ENCODE measurements at places on chromosomes 3 and 15.

DNA sequence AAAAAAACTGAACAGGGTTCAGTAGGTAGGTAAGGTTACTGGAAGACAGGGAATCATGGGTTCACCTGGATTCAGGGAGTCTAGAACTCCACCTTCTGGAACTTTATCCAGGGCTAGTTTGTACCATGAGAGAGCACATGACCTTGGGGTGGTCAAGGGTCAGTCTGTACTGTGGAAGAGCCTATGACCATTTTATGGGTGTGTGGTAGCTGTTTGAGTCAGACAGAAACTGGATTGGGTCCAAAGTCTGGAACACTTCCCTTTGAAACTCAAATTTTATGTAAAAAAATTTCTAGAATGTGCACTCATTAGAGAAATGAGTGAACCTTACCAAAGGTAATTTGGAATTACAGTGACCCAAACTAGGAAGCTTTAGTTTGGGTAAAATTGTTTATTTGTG lies 486.0 kb upstream of the AGTR1 start:
- peak; percentile 16 for DNase-seq

- no peak for DNase-seq
These were observed 4.1 kb upstream of the GCSAM start for GRCh38 chr3:112136959-112137693.

DNA sequence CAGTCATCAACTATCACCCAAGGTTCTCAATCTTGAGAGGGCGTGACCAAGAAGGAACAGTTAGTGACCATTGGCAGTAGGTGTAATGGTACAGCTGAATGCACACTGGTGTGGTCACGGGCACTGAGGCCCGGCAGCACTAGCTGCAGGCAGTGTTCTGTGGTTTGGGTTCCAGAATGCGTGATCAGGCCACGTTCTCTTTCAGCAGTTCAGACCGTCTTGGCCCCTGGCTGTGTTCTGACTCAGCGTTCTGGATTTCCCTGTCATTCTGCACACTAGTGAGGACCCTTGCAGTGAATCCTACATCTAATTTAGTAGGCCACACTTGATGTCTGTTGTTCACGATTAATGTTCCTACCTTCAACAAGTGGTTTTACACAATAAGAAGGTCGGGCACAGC lies 220.5 kb upstream of the SLCO3A1 start:
- no peak for DNase-seq

- no peak for DNase-seq
These were observed 55.1 kb upstream of the SPRED1 start for GRCh38 chr15:38197553-38197952.

DNA sequence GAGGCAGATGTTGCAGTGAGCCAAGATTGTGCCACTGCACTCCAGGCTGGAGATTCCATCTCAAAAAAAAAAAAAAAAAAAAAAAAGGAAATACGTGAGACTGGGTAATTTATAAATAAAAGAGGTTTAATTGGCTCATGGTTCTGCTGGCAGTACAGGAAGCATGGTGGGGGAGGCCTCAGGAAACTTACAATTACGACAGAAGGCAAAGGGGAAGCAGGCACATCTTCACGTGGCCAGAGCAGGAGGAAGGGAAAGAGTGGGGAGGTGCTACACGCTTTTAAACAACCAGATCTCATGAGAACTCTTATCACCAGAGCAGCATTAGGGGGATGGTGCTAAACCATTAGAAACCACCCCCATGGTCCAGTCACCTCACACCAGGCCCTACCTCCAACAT lies 138.2 kb upstream of the IL12A start:
- DNase-seq = no peak

DNA sequence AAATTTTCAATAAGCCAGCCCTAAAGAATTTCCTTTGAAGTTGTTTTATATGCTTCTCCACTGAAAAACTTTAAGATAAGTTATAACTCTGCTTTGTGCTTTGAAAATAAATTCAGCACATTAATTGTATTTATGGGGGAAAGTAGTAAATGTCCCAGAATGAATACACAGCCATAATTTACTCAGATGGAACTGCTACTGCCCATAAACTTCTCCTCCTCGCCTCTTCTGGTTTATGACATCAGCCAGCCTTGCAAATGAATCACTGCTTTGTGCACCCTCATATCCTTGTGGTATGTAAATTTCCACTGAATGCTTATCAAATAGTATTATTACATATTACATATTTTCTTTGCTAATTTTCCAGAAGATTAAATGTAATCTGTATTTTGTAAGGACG lies 302.0 kb downstream of the DIPK2A start:
- no peak for DNase-seq

DNA sequence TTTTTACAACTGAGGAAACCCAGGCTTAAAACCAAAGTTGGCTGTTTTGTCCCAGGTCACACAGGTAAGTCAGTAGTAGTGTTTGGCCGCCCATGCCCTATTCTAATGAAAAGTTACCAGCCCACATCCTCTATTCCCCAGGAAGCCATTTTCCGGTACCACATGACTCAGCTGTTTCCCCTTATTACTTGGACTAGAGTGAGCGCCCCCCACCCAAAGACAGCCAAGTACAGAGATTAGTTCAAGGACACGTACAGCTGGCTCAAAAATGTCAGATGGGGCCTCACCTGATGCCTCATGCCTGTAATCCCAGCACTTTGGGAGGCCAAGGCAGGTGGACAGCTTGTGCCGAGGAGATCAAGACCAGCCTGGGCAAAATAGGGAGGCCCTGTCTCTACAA lies 8.5 kb upstream of the KLHL6 start:
- DNase-seq = no peak

- DNase-seq = no peak
These were observed 82.9 kb downstream of the CHSY1 start for GRCh38 chr15:101168898-101169494.

DNA sequence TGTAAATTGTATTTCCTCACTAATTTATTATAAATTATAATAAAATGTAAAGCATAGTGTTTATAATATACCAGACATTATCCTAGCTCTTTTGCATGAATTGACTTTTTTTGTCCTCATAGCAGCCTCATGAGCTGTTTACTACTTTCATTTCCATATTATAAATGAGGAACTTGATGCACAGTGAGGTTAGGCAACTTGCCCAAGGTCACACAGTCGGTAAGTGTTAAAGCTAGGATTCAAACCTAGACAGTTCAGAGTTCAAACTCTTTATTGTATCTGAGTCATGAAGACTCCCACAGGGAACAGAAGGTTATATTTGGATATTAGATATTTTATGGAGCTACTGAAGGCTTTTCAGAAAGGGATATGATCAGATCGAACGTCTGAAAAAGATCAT lies 322.2 kb upstream of the SATB1 start:
- DNase-seq = no peak

Measured in GM04504 (cell line).